H1 (cell line): ENCODE measurements at places on chromosomes 3 and 15.

- H3K4me1 ChIP-seq: no peaks in the 10 kb centered on the region
- DNase-seq: peak; percentile 59
- peak overlapping the region; percentile 68 for H3K4me3 ChIP-seq
- H3K36me3 ChIP-seq: no peaks in the 10 kb centered on the region
- H3K27ac ChIP-seq: no peak overlapping the region
These were observed 516.1 kb downstream of the MECOM start for GRCh38 chr3:169147238-169148008.

- no peaks in the 10 kb centered on the region for H3K4me1 ChIP-seq
- no peak overlapping the region for H3K27ac ChIP-seq
- no peak overlapping the region for H3K4me3 ChIP-seq
These were observed 104.3 kb downstream of the MCTP2 start for GRCh38 chr15:94335616-94336015.

GRCh38 chr3:61236556-61236955 is 14.7 kb downstream of the FHIT start:
- no peaks in the 10 kb centered on the region for H3K27me3 ChIP-seq
- no peaks in the 10 kb centered on the region for H3K36me3 ChIP-seq
- H3K4me3 ChIP-seq: no peak overlapping the region
- DNase-seq: no peak

GRCh38 chr3:177751770-177752169 is 554.5 kb upstream of the TBL1XR1 start:
- DNase-seq: no peak
- H3K36me3 ChIP-seq: no peaks in the 10 kb centered on the region
- no peak overlapping the region for H3K27ac ChIP-seq
- H3K4me3 ChIP-seq: no peak overlapping the region
- no peaks in the 10 kb centered on the region for H3K27me3 ChIP-seq

GRCh38 chr3:58874248-58874741 is 175.5 kb downstream of the CFAP20DC start:
- H3K36me3 ChIP-seq: no peaks in the 10 kb centered on the region
- DNase-seq: no peak
- H3K4me1 ChIP-seq: no peaks in the 10 kb centered on the region
- no peak overlapping the region for H3K4me3 ChIP-seq
- H3K27me3 ChIP-seq: no peaks in the 10 kb centered on the region

DNA sequence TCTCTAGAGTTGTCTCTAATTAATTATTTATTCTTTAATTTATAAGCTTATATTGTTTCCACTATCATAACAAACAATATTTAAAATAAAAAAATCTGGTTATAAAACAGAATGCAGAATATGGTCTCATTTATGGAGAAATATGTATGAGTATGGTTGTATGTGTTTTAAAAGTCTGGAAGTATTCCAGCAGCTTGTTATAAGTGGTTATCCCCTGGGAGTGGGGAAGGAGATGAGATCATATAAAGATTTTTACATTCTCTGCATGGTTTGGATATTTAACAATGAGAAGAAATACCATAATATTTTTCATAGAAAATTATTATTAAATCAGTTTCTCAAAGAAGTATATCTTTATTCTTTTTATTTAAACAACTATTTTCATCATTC is 135.4 kb upstream of the MB21D2 start:
- no peak overlapping the region for H3K4me3 ChIP-seq
- no peaks in the 10 kb centered on the region for H3K36me3 ChIP-seq
- H3K27me3 ChIP-seq: no peaks in the 10 kb centered on the region
- H3K4me1 ChIP-seq: no peaks in the 10 kb centered on the region
- DNase-seq: no peak

DNA sequence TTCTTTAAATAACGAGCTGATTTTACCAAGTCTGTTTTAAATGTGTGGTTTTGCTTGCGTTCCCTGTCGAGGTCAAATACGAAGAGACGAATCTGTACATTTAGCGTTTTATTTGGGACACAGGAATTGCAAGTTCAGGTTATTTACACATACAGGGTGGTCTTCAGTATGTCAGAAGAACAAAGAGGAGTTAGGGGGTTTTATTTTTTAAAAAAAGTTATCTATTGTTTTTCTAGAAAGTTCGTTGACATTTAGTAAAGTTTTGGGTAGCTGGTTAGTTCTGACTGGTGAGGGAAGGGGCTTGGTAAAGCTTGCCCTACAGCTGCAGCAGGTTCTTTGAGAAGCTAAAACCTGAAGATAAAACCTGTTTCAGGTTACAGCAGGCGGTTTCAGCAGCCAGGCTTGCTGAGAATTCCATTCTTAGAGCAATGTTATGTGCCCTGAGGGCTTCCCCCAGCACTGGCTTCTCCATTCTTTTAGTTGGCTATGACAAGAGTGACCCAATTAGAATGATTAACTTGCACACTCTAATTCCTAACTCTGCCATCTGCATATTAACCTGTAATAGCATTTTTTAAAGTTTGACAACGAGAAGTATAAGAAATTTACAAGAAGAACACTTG is 815 bp upstream of the ZNF280D start:
- peaks cover 3% of the 10 kb centered on the region; the same call in 1 of the 2 replicates for H3K27me3 ChIP-seq
- H3K4me3 ChIP-seq: no peak overlapping the region
- H3K27ac ChIP-seq: no peak overlapping the region
- H3K4me1 ChIP-seq: peaks cover 12% of the 10 kb centered on the region
- H3K36me3 ChIP-seq: no peaks in the 10 kb centered on the region

DNA sequence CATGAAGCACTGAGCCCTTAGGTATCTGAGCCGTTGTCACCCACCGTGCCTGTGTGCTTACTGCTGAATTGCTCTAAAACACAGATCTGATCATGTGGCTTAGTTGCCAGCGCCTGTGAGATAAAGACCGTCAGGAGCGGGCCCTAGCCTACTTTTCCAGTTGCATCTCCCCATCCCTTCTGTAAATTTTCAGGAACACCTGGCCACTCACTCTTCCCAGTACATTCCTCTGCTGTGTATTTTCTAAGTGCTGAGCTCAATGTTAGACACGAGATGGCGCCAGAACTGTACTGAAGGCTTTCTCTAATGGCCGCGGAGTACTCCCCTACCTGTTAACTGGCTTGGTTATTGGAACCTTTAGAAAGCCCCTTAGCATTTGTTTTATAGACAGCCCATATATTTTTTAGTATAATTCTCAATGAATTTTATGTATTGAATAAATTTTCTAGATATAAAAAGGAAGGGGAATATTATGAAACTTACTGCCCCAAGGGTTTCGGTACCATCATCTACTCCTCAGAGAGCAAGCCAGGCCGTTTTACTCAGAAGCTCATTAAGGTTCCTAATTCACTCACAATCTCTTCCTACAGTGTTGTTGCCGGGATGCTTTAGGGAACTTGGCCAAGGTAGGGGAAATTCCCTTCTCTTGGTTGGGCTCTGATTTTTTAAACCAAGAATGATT is 16.7 kb upstream of the WNT7A start:
- peak; percentile 55 for DNase-seq
- peaks cover 8% of the 10 kb centered on the region for H3K27me3 ChIP-seq
- H3K4me1 ChIP-seq: peaks cover 9% of the 10 kb centered on the region; the same call in 1 of the 2 replicates
- no peak overlapping the region for H3K27ac ChIP-seq
- H3K4me3 ChIP-seq: no peak overlapping the region
- no peaks in the 10 kb centered on the region for H3K36me3 ChIP-seq

GRCh38 chr15:92902737-92903593 is 2.8 kb downstream of the CHD2 start:
- peak overlapping the region; percentile 19; the same call in 1 of the 2 replicates for H3K27ac ChIP-seq
- H3K4me3 ChIP-seq: peak overlapping the region; percentile 97
- H3K36me3 ChIP-seq: peaks cover 3% of the 10 kb centered on the region
- no peak for DNase-seq
- peaks cover 16% of the 10 kb centered on the region for H3K4me1 ChIP-seq

DNA sequence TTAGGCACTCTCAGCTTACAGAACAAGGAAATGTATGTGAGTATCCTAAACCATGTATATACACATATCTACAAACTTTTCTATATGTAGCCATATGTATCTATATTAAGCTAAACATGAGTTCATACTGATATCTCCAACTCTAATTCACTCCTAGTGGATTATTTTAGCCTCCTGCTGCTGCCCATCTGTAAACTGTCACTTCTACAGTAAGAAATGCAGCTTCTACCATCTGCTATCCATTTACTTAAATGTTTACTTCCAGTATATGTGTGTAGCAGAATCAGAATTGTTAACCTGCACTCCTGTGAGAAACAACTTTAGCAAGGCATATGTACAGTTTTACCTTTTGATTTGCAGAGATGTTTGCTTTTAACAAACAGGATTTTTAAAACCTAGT is 478.5 kb upstream of the CBLB start:
- no peak overlapping the region for H3K27ac ChIP-seq
- no peaks in the 10 kb centered on the region for H3K27me3 ChIP-seq
- H3K4me3 ChIP-seq: no peak overlapping the region
- no peak for DNase-seq
- no peaks in the 10 kb centered on the region for H3K4me1 ChIP-seq

GRCh38 chr3:194554473-194555123 is 67.8 kb upstream of the ATP13A3 start:
- no peaks in the 10 kb centered on the region for H3K4me1 ChIP-seq
- DNase-seq: no peak
- H3K4me3 ChIP-seq: no peak overlapping the region
- H3K36me3 ChIP-seq: no peaks in the 10 kb centered on the region
- H3K27me3 ChIP-seq: no peaks in the 10 kb centered on the region

DNA sequence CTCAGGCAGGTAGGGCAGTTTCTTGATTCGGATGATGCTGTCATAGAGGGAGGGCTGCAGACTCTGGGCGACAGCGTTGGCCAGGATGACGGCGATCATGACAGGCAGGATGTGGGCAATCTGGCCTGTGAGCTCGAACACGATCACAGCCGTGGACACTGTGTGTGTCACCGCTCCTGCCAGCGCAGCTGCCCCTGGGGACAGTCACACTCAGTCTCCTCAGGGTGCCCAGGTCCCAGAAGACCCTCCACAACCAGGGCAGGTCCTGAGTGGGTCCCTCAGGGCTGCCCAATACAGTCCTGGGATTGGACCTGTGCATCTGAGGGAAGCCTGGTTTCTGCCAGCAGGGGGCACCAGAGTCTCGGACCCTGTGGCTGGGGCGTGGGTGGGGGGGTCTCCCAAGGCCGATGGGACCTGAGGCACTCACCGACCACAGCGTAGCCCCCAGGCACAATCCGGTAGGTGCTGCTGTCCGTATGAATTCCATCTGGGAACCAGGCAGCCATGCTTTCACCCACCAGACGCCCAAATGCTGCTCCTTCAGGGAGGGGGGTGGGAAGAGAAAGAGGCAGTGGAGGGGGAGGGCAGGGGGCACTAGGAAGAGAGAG is 7.2 kb downstream of the CLCN2 start:
- peak; percentile 85 for DNase-seq
- peaks cover 35% of the 10 kb centered on the region for H3K36me3 ChIP-seq
- no peak overlapping the region for H3K27ac ChIP-seq
- H3K27me3 ChIP-seq: no peaks in the 10 kb centered on the region
- H3K4me1 ChIP-seq: peaks cover 4% of the 10 kb centered on the region; the same call in 1 of the 2 replicates
